Activated CD4-positive, alpha-beta T cell treated with anti-CD3 and anti-CD28 coated beads for 1 hour (primary cell): ENCODE measurements at places on chromosomes 7 and 10.

- no peak for DNase-seq
Measured at GRCh38 chr10:28857164-28857563, 179.8 kb downstream of the BAMBI start.

GRCh38 chr7:123352973-123353372 is 153.2 kb upstream of the SLC13A1 start:
- no peak for DNase-seq

GRCh38 chr7:133963629-133964028 is 163.5 kb upstream of the LRGUK start:
- DNase-seq, result no peak

GRCh38 chr10:101895781-101896180 is 52.2 kb upstream of the KCNIP2 start:
- DNase-seq, result no peak
